ENCODE measurements at places on chromosomes 1 and 21.

DNA sequence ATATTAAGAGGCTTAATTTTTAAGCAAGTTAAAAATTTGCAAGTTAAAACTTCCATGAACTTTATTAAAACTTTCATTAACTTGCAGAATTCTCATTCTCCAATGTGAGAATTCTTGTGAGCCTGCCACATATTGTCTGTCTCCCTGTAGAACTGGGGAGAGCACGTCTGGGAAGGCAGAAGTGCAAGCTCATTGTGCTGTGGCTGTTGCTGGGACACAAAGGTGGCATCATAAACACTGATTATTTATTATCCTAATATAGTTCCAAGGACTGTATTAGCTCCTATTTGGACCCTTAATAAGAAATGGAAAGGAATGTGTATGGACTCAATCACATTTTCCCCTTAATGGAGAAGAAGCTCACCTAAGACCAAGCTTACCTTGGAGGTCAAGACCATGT is 68.7 kb upstream of the MROH9 start:
- DNase-seq = no peak

DNA sequence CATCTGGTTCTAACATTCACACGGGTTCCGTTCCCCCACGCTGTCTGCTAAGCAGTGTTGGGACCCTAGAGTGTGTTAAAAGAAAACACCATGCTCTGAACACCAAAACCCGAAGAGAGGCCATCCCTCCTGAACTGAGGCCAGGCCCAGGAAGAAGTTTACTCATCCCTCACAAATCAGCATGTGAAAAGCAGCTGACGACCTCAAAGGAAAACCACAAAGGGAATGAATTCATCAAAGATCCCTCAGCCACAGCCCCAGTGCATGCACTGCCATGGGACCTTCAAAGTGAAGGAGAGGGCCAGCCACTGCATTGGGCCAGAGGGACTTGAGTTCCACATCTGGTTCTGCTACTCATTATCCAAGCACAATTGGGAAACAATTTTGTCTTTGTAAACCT is 7.0 kb upstream of the PSEN2 start:
- no peak for DNase-seq

DNA sequence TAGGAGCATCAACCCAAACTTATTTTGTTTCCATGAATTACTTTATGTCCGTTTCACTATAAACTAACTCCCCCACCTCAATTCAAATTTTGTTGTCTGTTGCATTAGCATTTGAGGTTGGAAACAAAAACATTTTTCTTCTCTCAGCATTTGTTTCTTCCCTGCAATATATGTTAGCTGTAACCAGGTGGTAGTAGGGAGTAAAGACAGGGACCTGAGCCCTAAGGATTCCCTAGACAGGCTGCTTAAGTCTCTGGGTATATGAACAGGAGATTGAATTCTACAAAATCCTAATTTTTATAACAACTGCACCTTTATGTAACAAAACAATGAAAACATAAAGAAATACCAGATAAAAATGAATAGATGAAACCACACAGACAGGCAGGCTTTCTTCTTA is 242.6 kb downstream of the PAPPA2 start:
- no peak for DNase-seq

DNA sequence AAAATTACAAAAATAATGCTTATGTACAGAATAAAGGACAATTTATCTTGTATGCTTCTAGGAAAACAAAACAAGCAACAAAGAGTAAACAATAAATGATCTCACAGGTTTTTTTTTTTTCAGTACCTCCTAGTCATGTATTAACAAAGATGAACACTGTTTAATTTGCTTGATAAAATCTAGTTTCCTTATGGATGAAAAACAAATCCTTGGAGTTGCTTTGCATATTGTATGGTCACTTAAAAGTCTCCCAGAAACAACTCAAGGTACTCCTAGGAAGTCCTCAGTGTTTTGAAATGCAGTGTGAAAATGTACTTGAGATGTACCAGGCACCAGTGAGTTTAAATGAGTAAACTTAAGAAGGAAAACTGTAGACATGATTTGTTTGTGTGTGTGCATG is 686.0 kb upstream of the BRINP3 start:
- no peak for DNase-seq

DNA sequence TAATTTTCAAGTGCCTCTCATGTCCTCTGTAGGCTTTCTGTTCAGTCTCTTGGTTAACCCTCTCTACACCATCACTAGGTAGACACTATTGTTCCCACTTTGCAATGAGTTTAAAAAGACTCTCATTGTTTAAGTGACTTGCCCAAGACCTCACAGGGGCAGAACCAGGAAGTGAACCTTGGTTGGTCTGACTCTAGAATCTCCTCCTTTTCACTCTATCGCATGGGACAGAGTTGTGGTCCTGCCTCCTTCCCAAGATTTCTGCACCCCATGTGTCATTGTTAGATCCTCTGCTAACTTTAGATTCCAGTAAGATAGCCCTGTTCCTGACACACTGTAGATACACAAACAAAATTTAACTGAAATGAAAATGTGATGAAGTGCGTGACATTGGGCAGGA is 481.7 kb upstream of the USP24 start:
- DNase-seq = no peak

GRCh38 chr1:192104852-192105251 is 53.4 kb upstream of the RGS18 start:
- no peak for DNase-seq

GRCh38 chr1:229432905-229433304 is 989 bp downstream of the ACTA1 start:
- DNase-seq = no peak

- DNase-seq = no peak
These were observed 273.2 kb downstream of the USP25 start for GRCh38 chr21:16002874-16003466.

GRCh38 chr1:216306830-216307229 is 116.4 kb downstream of the USH2A start:
- no peak for DNase-seq

- no peak for DNase-seq
These were observed 871 bp downstream of the PINK1 start for GRCh38 chr1:20634065-20634593.

DNA sequence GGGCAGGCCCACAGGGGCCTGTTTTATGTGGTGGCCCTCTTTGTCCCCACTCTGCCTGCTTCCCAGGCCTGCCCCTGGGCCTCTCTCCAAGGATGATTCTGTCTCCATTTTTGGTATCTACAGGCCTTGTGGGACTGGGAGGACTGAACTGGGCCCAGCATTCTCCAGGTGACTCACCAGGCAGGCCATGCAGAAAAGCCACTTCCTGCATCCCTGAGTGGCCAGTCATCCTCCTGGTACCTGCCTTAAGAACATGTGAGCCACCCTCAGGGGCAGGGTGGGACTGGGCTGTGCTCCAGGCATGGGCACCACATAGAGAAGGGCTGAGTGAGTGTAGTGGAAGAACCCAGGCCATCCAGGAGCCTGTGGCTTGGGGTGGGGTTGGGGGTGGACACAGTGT is 20.0 kb upstream of the BCAR3 start:
- DNase-seq = no peak

DNA sequence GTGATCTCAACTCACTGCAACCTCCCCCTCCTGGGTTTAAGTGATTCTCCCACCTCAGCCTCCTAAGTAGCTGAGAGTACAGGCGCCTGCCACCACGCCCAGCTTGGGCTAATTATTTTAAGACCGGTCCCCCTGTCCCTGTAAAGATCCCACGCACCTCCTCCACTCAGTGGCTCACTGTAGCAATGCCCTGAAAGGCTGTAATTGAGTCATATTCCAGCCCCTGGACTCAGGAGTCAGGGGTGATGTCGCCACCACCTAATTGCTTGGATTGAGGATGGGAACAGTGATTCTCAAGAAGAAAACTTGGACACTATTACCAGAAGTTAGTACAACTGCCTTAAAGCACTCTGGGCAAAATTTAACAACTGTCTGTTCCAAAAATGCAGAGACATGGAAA is 3.1 kb upstream of the EDARADD start:
- DNase-seq = no peak

GRCh38 chr1:68049941-68050878 is at the start of gene DIRAS3:
Gene DIRAS3, minus strand, starts transcription at chr1:68050627. Its CDS starts 3,330 bp downstream, at chr1:68047297.
- no peak for DNase-seq

DNA sequence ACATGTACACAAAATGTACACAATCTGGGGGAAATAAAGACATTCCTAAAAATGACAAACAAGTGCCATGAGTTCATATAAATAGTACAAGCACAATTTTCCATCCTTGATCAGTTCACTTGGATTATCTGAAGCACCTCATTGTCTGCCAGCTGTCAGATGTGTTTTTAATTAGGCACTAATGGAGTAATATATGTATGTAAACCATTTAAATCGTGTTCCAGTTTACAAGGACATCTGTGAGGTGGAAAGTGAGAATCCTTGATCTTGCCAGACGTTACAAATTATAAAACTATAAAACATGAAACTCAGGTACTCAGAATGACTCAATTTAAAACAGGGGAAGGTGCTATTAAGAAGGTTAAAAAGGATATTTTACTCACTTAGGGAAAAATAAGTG is 1312.2 kb downstream of the PLA2G4A start:
- no peak for DNase-seq

GRCh38 chr1:173427146-173428054 is 49.7 kb upstream of the PRDX6 start:
- no peak for DNase-seq

GRCh38 chr1:155537193-155537592 is 25.4 kb downstream of the ASH1L start:
- DNase-seq = no peak

GRCh38 chr21:18157406-18157805 is 87.2 kb upstream of the CHODL start:
- no peak for DNase-seq

Data from hippocampal formation (tissue), 2 donors.